ENCODE measurements at places on chromosomes 3 and 15. TPM values are rescaled to one million over a fixed set of nuclear protein-coding genes. Genes with fewer than 3 reads are reported as not detected.

GRCh38 chr3:153356908-153357307 lies 194.9 kb downstream of the RAP2B start:
- no peak for DNase-seq

Gene IL17RE
- total RNA-seq = 3.2 TPM

Gene PROK2
- total RNA-seq = not detected

- no peak for DNase-seq
Observed at GRCh38 chr3:46017720-46018119, 9.6 kb downstream of the XCR1 start.

DNA sequence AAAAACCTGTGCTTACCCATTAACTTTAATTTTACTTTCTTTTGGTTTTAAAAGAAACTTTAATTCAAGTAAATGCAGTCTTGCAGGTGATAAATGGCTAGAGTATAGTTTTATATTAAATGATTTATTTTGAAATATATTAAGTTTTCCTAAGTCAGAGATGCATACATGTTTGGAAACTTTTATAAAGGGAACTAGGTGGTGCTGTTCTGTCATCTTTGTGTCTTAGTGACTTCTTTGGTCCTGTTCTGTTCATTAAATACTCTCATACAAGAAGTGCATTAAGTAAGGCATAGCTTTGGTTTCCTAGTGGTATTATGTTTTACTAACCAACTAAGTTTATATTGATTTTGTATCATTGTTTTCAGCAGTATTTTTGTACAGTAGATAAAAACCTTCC lies 15.6 kb downstream of the CADM2 start:
- no peak for DNase-seq

Gene GPR149
- not detected for total RNA-seq

DNA sequence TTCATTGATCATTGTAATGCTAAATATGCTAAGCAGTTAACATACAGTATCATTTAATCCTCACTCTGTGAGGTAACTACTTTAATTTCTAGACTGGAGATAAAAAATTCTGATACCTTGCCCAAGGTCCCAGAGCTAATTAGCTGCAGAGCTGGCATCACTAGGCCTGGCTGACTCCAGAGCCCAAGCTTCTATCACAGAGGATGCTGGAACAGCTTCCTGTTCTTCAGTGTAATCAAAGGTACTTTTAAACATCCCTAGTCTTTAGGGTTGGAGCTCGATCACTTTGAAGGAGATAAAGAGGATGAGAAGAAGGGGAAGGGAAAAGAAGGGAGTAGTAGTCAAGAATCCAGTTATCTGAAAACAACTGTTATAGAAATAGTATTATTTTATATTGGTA lies 37.1 kb upstream of the BOC start:
- DNase-seq = no peak

Gene P2RY1
- 0.49 TPM for total RNA-seq

Gene TOPAZ1
- total RNA-seq = not detected

- DNase-seq = no peak
Observed at GRCh38 chr3:2706144-2706835, 403.9 kb downstream of the IL5RA start.

DNA sequence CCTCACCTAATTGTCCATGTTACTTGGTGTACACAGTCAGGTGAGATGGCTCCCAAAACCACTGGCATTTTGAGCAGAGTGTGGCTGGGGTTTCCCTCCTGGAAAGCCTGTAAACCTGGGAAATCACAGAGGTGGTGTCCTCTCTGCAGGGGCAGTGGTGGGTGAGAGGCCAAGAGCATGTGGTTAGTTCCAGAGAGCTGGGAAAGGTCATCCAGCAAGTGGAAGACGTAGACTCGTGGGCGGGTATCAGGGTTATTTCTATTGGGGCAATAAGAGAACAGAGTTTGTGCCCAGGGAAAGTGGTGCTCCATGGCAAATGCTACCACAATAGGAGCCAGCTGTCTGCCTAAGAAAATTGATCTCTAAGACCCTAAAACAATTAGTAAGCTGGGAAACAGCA lies 44.6 kb upstream of the LIMD1 start:
- DNase-seq = no peak

GRCh38 chr3:88984832-88985231 lies 122.6 kb upstream of the EPHA3 start:
- no peak for DNase-seq

- no peak for DNase-seq
Observed at GRCh38 chr15:81728726-81729125, 317.1 kb downstream of the MEX3B start.

Gene CLRN1
- not detected for total RNA-seq

Gene EXOG
- 20.0 TPM for total RNA-seq

- DNase-seq = no peak
Observed at GRCh38 chr3:153069598-153070510, 92.2 kb upstream of the RAP2B start.

Gene PLSCR4
- total RNA-seq = not detected

Gene XYLB
- total RNA-seq = 9.9 TPM

Gene ZNF662
- 0.47 TPM for total RNA-seq

DNA sequence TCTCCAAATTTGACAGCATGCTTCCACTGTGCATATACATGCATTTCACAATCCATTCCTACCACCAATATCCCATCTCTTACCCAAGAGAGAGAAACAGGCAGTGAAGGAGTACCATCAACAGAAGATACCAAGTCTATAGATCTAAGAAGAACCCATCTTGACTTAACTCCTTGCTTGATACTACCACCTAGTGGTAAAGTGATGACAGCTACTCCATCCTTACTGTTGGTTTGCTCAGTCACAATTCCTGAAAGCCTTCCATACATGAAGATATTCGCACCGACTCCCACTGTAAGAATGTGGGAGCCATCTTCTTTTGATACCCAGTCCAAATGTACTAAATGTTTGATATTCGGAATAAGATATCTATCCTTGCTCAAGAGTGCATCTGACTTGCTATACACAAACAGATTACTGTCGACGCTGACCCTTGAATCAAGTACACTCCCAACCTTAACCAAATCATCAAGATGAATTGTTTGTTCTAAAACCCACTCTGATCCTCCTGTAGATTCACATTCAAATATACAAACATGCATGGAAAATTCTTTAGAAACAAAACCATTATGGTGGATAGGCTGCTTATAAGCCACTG lies 123.1 kb downstream of the DMXL2 start:
- no peak for DNase-seq

Gene MYRIP
- not detected for total RNA-seq
